ENCODE measurements at places on chromosomes 5 and 9.

DNA sequence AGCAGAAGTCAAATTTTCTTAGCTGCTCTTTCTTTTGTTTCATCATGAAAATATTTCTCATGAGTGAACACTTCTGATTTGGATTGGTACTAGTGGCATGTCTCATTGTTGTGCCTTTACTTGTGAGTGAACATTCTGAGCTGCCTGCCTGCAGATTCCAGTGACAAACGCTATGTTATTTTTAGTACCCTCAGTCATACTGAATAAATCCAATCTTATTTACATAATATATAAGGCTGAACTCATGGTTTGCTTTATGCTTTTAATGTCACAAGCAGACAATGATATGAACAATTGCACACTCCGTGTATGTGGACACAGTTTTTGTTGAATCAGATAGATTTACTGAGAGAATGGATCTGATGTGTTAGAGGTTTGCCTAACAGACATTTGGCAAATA is 67.8 kb downstream of the ACTBL2 start:
- no peak for DNase-seq

GRCh38 chr5:175329976-175330375 is 114.0 kb downstream of the DRD1 start:
- no peak for DNase-seq

- no peak for DNase-seq
These were observed 345 bp upstream of the PRRC1 start for GRCh38 chr5:127517110-127517479.

GRCh38 chr5:91433861-91434260 is 50.7 kb upstream of the ARRDC3 start:
- DNase-seq = no peak

- DNase-seq = no peak
These were observed 90.0 kb upstream of the NIPBL start for GRCh38 chr5:36786448-36787012.

All from cortex of kidney (tissue), 1 donor.